Testis (tissue), 5 donors: ENCODE measurements at places on chromosomes 3 and 15. TPM values are rescaled to one million over a fixed set of nuclear protein-coding genes. Genes with fewer than 3 reads are reported as not detected.

- H3K36me3 ChIP-seq, result no peaks in the 10 kb centered on the region
- H3K27me3 ChIP-seq, result no peaks in the 10 kb centered on the region
- H3K4me3 ChIP-seq, result no peak overlapping the region
- H3K4me1 ChIP-seq, result no peaks in the 10 kb centered on the region
Observed at GRCh38 chr3:11328196-11328945, 56.2 kb downstream of the ATG7 start.

DNA sequence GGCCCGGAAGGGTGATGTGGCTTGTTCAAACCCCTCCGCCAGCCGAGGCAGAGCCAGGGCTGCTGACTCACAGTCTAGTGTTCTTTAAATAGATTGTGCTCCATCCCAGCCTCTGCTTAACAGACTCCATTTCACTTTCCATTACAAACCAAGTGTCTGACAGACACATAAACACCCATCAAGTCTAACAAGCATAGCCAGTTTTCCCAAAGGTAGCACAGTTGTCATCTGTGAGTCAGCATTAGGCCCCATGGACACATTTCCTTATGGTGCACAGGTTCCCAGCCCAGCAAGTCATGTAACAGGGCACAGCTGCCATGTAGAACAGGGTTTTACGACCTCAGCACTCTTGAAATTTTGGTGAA is 109.9 kb upstream of the RAP2B start:
- no peaks in the 10 kb centered on the region for H3K36me3 ChIP-seq
- H3K4me1 ChIP-seq, result no peaks in the 10 kb centered on the region
- no peak overlapping the region for H3K27ac ChIP-seq
- H3K4me3 ChIP-seq, result no peak overlapping the region

DNA sequence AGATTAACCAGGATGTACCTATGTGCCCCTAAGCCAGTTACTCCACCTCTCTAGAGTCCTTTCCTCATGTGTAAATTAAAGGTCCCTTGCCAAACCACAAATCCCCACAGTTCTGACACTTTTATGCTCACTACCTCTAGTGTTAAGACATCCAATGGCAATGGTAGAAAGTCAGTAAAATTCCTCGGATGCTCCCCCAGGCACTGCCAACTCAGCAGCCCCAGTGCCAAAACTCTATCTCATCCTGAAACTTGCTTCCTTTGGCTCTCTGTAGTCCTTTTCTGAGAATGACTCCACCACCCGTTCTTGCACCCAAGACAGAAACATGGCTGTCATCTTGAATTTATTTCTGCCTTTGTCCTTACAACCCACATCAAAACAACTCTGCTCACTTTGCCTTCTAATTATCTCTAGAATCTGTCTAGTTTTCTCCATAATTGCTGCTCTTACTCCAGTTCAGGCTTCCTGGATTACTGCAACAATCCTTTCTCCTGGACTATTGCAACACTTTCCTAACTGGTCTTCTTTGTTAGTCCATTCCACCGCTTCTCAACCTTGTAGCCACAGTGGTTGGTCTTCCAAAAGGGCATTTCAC is 41.6 kb downstream of the MB21D2 start:
- H3K27ac ChIP-seq, result no peak overlapping the region
- H3K36me3 ChIP-seq, result no peaks in the 10 kb centered on the region
- peaks cover 10% of the 10 kb centered on the region for H3K4me1 ChIP-seq
- no peak for DNase-seq
- no peaks in the 10 kb centered on the region for H3K27me3 ChIP-seq
- H3K4me3 ChIP-seq, result no peak overlapping the region

DNA sequence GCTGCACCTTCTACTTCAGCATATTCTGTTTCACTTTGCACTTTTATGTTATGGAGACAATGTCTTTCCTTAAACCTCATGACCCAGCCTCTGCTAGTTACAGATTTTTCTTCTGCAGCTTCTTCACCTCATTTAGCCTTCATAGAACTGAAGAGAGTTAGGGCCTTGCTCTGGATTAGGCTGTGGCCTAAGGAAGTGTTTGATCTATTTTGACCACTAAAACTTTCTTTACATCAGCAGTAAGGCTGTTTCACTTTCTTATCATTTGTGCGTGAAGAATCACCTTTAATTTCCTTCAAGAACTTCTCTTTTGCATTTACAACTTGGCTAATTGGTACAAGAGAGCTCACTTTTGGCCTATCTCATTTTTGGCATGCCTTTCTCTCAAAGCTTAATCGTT is 40.9 kb downstream of the PHLDB2 start:
- H3K36me3 ChIP-seq, result no peaks in the 10 kb centered on the region
- no peaks in the 10 kb centered on the region for H3K4me1 ChIP-seq
- no peaks in the 10 kb centered on the region for H3K27me3 ChIP-seq
- no peak overlapping the region for H3K27ac ChIP-seq

GRCh38 chr15:35557544-35557943 is 11.6 kb upstream of the DPH6 start:
- no peak overlapping the region for H3K4me3 ChIP-seq
- H3K36me3 ChIP-seq, result no peaks in the 10 kb centered on the region
- H3K27ac ChIP-seq, result no peak overlapping the region
- H3K27me3 ChIP-seq, result no peaks in the 10 kb centered on the region

DNA sequence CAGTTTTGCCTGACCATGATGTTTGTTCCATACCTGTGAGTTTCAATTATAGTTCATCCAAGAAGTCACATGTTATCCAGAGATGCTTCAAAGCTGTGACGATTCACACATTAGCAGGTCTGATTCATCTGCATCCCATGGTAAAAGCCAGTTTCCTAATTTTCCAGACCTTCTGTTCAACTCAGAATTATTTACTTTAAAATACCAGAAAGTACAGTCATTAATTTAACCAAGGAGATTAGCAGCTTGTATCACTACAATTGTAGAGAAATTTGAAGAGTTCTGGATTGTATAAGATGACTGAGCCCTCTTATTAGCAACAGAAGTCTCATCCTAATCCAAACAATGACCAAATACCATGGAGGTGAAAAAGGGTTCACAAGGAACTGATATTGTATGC is 76.1 kb upstream of the THBS1 start:
- no peaks in the 10 kb centered on the region for H3K36me3 ChIP-seq
- H3K4me3 ChIP-seq, result no peak overlapping the region
- no peak overlapping the region for H3K27ac ChIP-seq
- no peaks in the 10 kb centered on the region for H3K4me1 ChIP-seq

GRCh38 chr3:99624496-99625236 is 13.7 kb upstream of the COL8A1 start:
- H3K36me3 ChIP-seq, result no peaks in the 10 kb centered on the region
- no peak overlapping the region for H3K27ac ChIP-seq
- no peak for DNase-seq
- H3K4me1 ChIP-seq, result no peaks in the 10 kb centered on the region
- H3K4me3 ChIP-seq, result no peak overlapping the region

The PIF1 gene
- total RNA-seq, result 6.9 TPM

The LRRK1 gene
- total RNA-seq, result 24.6 TPM

The COL6A5 gene
- total RNA-seq, result 2.0 TPM
